Endothelial cell (in vitro differentiated cells): ENCODE measurements at places on chromosomes 11 and 22.

- DNase-seq: no peak
Observed at GRCh38 chr11:133842053-133842452, 3.3 kb downstream of the SPATA19 start.

DNA sequence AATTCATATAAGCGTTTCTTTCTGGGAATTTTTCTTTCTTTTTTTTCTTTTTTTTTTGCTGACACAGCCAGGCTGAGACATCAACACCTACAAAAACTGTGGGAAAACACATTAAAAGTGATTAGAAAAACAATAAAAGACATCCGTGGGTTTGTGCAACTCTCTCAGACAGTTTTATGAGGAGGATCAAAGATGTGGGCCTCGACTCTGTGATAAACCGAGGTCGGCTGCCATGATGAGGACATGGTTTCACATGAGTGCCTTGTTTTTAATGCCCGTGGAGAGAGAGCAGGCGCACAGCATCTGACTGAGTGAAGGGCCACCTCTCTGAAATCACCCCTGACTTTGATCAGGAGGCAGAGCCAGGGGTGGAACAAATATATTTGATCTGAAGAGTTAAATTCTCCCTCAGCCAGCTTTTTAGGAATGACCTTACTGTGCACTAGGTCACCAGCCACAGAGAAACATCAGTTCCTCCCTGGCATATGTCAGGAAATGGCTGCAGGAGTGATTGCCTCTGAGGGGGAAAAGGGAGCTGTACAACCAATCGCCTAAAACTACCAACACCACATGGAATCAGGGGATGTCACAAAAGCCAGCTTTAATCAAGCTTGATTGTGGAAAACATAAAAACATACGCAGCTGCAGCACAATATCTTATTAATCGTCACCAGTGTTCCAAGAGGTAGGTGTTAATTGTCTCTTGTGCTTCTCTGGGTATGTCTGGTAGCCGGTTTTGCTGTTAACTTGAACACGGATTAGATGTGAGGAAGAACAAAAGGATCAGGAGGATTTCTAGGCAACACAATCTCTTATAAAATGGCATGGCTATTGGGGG lies 164.7 kb downstream of the MAML2 start:
- no peak for DNase-seq

- no peak for DNase-seq
Observed at GRCh38 chr11:43410394-43410793, 51.7 kb downstream of the TTC17 start.

DNA sequence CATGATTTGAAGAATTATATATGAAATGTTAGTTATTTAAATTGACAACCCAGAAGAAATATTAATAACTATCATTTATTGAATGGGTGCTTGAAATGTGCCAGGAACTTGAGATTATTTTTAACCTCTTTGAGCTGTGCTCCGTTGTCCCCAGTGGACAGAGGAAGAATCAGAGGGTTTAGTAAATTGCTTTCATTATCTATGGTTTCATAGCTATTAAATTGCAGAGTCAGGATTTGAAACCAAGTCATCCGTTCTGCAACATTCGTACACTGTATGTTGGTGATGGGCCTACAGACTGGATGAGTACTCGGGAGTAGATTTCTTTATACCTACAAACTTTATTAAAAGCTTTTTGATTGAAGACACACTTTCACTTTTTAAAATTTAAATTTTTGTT lies 4.9 kb downstream of the HSD17B12 start:
- no peak for DNase-seq

DNA sequence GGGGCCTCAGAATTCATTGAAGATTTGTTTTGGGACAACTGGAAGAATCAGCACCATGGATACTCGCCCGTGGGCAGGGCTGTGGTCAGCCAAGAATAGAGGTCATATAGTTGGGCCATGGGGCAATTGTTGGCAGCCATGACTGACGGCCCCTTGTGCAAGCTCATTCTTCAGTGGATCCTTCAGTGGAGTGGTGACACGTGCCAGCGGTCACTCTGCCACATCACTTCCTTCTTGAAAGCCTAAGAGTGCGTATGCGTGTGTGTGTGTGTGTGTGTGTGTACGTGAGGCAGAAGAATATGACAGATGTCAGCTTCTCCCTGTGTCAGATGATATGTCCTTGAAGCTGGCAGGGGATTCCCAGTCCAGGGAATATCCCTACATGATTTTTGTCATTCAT lies 1.8 kb upstream of the IL18BP start:
- DNase-seq: no peak

- no peak for DNase-seq
Observed at GRCh38 chr11:63833048-63833447, 5.9 kb upstream of the MARK2 start.

- no peak for DNase-seq
Observed at GRCh38 chr11:2824851-2825250, 60.7 kb downstream of the CDKN1C start.

DNA sequence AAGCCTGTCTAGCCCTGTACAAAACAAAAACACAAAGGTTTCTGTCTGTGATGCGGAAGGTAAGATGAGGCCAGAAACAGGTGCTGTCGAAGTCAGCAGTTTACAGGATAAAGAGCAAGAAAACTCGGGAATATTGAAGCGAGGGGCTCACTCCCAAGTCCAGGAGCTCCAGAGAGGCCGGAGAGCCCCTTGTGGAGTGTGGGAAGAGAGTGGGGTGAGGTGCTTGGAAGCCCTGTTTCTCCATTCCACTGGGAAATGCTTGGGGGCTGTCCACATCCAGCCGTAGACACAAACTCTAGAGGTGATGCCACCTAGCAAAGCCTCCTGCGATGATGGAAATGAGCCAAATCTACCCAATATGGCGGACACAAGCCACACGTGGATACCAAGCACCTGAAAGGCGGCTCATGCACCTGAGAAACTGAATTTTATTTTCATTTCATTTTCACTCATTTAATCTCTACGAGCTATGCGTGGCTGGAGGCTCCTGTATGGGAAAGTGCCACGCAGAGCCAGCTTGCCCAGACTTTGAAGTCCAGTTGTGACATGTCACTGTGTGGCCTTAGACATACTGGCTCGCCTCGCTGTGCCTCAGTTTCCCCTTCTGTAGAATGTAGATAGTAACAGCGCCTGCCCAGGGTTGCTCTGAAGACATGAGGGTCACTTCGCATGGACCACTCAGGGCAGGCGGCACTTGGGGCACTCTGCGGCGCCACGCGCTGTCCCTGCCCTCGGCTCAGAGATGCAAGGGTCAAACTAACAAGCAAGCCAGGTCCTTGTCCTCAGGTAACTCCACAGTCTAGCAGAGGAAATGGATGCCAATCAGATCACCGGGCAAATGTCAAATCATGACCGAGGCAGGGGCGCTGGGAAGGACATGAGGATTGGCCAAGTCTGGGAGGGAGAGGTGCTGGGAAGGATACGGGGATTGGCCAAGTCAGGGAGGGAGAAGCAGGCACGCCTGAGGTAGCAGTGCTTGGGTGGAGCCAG lies 684.7 kb downstream of the TBC1D22A start:
- DNase-seq: no peak

GRCh38 chr11:130191896-130192295 lies 32.3 kb downstream of the ST14 start:
- DNase-seq: no peak

GRCh38 chr11:69173925-69174581 lies 18.3 kb downstream of the SMIM38 start:
- DNase-seq: no peak

DNA sequence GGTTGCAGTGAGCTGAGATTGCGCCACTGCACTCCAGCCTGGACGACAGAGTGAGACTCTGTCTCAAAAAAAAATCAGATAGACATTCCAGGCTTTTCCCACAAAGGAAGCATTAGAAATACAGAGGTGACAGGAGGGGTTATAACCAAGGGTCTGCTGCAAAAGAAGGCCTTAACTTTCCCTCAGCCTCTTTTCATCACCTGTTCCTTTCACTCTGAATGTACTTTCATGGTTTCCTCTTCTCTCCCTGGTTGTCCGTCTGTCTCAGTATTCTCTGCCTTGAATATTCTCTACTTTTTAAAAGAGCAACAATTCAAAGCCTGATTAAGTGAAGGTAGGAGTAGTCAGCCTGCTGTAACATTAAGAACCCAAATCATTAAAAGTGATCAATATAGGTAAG lies 50.2 kb downstream of the CELF1 start:
- DNase-seq: no peak

GRCh38 chr22:24810043-24810749 lies 4.2 kb downstream of the SGSM1 start:
- peak; percentile 15 for DNase-seq

DNA sequence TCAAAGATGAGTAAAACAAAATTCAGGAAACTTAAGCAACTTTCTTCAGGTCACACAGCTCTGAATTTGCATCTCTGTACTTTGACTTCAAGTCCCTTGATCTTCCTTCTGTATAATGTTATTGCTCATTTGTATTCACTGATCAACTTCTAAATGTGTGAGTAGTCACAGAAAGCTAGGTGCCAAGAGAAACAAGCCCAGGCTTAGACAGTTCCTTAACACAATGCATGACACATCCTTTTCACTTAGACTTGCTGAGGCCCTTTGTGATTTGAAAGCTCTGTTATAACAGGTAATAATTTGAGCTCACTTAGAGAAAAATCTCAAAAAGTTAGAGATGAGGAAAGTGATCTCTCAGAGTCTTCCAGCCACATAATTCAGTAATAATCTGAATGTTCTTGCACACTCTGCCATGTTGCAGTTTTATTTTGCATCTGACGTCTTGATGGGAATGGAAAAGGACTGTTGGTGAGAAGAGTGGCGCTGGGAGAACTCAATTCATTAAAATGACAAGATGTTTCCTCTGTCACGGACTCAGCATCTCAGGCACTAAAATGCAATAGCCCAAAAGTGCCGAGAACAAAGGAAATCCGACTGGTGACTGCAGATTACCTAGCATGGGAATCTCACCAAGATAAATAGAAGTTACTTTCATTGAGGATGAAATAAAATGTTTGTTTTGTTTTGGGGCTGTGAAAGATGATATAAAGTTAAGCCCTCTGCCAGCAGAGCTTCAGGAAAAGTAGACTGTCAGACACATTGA lies 665.3 kb downstream of the OPCML start:
- DNase-seq: no peak

GRCh38 chr22:42156121-42156520 lies 25.5 kb upstream of the CYP2D6 start:
- DNase-seq: no peak
